ENCODE measurements at places on chromosomes 6 and 20.

DNA sequence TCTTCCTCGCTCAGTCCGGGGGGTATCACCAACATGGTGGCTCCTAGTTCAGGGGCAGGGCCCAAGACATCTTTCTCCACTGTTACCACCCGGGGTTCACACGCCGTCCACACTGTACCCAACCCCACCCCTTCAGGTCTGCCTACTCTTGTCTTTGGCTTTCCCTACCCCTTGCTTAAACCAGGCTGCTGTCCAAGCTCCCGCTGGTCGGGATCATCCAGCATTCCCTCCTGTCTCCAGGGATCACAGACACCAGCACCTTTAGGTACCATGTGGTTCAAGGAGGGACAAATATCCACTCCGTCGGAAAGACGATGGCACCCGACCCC is 395 bp downstream of the NELFE start:
- DNase-seq: no peak

DNA sequence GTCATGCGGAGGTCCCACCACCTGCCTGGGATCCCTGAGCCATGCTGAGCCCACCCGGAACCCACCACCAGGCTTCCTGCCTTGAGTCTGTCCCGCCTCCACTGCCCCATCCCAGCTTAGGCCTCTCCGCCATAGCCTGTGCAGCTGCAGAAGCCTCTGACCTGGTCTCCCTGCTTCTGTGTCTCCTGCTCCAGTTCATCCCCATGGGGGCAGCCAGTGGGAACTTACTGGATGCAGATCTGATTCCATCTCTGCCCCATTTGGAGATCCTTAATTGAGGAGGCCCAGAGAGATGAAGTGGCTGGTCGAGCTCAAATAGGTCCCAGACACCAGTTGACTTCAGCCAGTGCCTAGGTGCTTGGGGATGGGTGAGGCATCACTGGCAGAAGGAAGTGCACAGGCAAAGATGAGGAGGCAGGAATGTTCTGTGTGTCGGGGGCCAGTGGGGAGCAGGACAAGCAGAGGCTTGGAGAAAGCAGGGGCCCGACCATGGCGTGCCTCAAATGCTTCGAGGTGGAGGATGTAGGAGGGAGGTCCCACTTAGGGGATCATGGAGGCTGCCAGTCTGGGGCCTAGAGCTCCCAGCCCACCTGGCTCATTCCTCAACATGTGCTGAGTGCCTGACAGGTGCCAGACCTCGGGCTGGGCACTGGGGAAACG is 112.8 kb downstream of the TOX2 start:
- DNase-seq: no peak

- DNase-seq: no peak
Measured at GRCh38 chr6:151702851-151703658, 104.4 kb upstream of the ESR1 start.

- no peak for DNase-seq
Measured at GRCh38 chr6:123785039-123785438, 18.6 kb upstream of the NKAIN2 start.

GRCh38 chr6:11292594-11293236 is 60.2 kb upstream of the NEDD9 start:
- no peak for DNase-seq

DNA sequence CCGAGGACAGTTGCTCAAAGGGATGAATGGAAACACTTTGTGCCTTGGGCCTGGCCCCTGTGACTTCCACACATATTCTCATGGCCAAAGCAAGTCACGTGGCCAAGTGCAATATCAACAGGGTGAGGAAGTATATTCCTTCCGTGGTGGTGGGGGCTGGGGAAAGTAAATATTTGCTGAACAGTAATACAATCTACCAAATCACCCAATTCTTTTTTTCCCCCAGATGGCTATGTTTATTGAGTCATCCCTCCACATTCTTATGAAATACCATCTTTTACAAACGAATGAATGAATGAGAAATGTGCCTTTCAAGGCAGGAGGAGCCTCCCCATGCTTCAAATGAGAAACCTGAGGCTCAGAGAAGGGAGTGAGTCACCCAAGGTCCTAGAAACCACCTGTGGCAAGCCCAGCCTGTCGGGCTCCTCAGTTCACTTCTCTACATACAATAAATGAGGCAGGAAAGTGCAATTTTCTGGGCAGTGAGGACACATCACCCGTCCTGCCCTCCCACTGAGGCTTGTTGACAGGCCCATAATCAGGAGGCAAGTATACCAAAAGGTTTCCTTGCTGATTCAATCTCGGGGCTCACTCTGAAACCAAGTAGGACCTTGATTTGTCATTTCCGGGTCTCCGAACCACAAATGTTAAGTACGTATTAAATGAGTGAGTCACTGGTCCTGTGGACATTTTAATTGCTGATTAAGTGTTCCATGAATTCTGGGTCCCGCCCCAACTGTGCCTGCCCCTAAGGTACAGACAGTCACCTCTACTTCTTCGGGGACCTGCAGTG is 25.3 kb upstream of the TOP1 start:
- DNase-seq: peak; percentile 98

- no peak for DNase-seq
Measured at GRCh38 chr6:2810092-2810671, 31.5 kb downstream of the SERPINB1 start.

DNA sequence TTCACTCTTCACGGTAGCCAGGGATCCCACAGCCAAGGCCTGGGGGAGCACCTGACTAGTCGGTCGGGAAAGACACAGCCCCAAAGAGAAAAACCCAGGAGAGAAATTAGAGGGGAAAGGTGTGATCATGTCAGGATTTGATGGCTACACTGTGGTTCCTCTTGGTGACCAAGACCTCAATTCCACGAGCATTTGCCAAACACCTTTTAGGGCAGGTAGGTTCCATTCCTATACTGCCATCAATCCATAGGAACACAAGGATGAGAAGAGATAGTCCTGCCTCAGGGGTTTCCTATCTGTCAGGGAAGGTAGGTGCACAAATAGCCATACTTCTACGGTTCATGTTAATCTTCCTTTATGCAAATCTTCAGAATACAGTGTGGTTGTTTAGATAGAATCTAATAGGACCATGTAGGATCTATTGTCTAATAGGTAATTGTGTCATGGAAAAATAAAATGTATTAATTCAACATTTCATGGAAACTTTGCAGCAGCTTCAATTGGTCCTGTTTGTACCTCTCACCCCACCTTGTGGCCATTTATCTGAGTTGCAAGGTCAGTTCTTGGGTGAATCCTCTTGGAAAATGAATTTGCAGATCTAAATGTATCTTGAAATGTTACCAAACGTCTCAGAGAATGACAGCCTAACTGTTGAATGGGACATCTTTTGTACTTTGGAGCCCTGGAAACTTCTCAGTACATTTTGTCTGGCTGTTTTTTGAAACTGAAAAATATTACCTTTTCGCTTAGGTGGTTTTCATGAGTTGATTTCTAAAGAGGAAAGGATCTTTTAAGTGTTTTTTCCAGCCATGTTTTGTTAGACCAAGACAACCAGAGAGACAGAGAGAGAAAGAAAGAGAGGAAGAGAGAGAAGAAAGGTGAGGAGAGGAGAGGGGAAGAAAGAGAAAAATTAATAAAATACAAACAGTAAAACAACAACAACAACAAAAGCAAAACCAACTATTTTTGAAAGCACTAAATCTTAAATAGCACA is 33.7 kb upstream of the IYD start:
- DNase-seq: no peak
